ENCODE measurements at places on chromosomes 13 and 19.

DNA sequence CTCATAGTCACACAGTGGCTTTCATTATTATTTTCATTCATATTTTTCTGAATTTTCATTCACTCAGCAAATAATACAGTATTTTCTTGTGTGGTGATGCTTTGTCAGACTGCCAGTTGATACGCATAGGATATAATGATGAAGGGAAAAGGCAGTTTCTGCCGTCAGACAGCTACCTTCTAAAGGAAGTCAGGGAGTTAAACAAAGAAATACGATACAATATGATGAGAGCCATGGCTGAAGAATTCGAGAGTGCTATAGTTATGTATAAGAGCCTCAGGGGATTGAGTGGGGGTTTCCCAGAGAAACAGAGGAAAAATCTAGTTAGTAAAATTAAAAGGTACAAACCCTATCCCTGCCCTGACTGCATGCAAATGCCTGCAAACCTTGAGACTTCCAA, 479.1 kb downstream of the OLFM4 start:
- no peak for DNase-seq

GRCh38 chr13:111401151-111401550, 80.7 kb downstream of the TEX29 start:
- DNase-seq: no peak

- DNase-seq: no peak
Measured at GRCh38 chr19:17797424-17798201, 2.7 kb downstream of the B3GNT3 start.

DNA sequence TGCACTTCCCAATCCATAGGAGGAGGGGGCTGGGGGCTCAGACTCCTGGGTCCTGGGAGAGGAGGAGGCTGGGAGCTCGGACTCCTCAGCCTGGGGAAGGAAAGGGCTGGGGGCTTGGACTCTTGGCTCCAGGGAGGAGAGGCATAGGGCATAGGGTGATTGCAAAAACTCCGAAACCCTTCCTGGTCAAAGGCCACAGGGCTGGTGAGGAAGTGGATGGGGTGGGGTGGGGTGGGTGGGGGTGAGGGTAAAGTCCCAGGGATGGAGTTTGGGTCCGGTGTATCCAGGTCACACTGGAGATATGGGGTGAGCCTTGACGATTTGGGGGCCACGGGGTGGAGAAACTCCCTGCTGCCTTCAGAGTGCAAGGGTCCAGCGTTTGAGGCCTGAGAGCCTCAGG, 2.8 kb downstream of the MYH14 start:
- DNase-seq: no peak

GRCh38 chr19:35753634-35754369, 3.0 kb downstream of the HSPB6 start:
- no peak for DNase-seq

DNA sequence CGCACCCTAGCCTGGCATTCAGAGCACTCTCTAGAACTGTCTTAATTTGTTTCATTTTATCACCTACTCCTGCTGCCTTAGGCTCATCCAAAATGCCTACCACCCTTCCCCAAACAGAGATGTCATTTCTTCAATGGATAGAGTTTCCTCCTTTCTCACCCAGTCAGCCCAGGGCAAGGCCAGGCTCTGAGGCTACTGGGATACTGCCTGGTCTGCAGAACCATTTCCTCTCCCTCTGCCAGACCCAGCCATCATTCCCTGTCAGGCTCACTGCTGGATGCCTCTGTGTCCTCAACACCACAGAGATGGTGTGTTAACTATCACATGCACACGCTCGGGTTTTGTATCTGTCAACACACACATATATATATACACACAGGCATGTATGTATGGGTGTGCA, 47.2 kb downstream of the C13orf42 start:
- no peak for DNase-seq

- no peak for DNase-seq
Measured at GRCh38 chr13:84640691-84641090, 758.4 kb upstream of the SLITRK1 start.

- DNase-seq: no peak
Measured at GRCh38 chr19:17602872-17603510, 47.5 kb downstream of the COLGALT1 start.
